ENCODE measurements at places on chromosomes 5 and 9. TPM values are rescaled to one million over a fixed set of nuclear protein-coding genes. Genes with fewer than 3 reads are reported as not detected.

The ZNF366 gene
- total RNA-seq: 2.1 TPM

The PLEKHG4B gene
- total RNA-seq: 0.12 TPM

The PCDHA1 gene
- total RNA-seq: not detected

The PCDHGC4 gene
- total RNA-seq: 0.21 TPM

The DMGDH gene
- 1.7 TPM for total RNA-seq

The OBP2B gene
- not detected for total RNA-seq

The CFAP157 gene
- total RNA-seq: not detected

The EIF4E1B gene
- total RNA-seq: not detected

- no peak for DNase-seq
- H3K27me3 ChIP-seq: no peaks in the 10 kb centered on the region
- H3K27ac ChIP-seq: no peak overlapping the region
- peaks cover 22% of the 10 kb centered on the region for H3K4me1 ChIP-seq
- H3K36me3 ChIP-seq: no peaks in the 10 kb centered on the region
- no peak overlapping the region for H3K4me3 ChIP-seq
Observed at GRCh38 chr9:136309101-136309801, 5.4 kb upstream of the CCDC187 start.

DNA sequence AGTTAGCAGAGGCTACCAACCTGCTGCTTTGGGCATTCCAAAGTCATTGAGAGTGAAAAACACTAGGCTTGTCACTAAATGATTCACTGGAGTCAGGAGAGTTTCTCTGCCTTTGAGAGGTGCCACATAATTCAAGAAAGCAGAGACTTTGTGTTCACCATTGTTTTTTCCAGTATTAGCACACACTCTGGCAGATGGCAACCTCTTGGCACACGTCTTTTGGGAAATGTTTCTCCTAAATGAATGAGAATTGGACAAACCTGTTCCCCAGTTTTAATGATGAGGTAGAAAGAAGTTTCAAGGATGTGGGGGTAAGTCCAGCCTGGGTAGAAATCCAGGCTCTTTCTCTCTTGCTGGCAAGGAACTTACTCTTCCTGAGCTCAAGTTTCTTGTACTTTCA lies 259.1 kb downstream of the GABRB2 start:
- no peak overlapping the region for H3K4me3 ChIP-seq
- H3K36me3 ChIP-seq: no peaks in the 10 kb centered on the region
- H3K27me3 ChIP-seq: no peaks in the 10 kb centered on the region
- no peak overlapping the region for H3K27ac ChIP-seq
- DNase-seq: no peak

- DNase-seq: no peak
- H3K4me3 ChIP-seq: no peak overlapping the region
- H3K4me1 ChIP-seq: no peaks in the 10 kb centered on the region
- H3K27ac ChIP-seq: no peak overlapping the region
- no peaks in the 10 kb centered on the region for H3K27me3 ChIP-seq
Observed at GRCh38 chr9:22919423-22919822, 472.8 kb downstream of the DMRTA1 start.

DNA sequence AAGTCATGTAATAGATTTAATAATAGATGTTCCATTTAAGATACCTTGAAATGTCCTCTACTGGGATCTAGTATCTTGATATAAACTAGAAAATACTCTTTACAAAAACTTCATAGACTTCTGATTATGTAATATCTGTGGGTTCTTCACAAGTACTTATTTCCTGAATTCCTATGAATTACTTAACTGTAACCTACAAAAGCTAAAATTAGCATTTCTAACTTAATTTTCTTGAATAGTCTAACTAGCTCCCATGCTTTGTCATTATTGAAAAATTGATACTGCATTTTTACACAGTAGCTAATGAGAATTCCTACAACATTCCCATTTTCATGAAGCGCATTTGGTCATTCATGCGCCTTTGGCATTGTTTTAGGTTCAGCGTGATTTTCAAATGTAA lies 1828.2 kb downstream of the MAT2B start:
- no peak overlapping the region for H3K4me3 ChIP-seq
- H3K27me3 ChIP-seq: no peaks in the 10 kb centered on the region
- no peaks in the 10 kb centered on the region for H3K36me3 ChIP-seq
- DNase-seq: no peak
- H3K4me1 ChIP-seq: no peaks in the 10 kb centered on the region
- H3K27ac ChIP-seq: no peak overlapping the region

- H3K4me1 ChIP-seq: no peaks in the 10 kb centered on the region
- H3K27me3 ChIP-seq: no peaks in the 10 kb centered on the region
- H3K36me3 ChIP-seq: no peaks in the 10 kb centered on the region
- no peak overlapping the region for H3K27ac ChIP-seq
- peak overlapping the region; percentile 9 for H3K4me3 ChIP-seq
Observed at GRCh38 chr9:123834889-123835562, 94.9 kb downstream of the DENND1A start.

DNA sequence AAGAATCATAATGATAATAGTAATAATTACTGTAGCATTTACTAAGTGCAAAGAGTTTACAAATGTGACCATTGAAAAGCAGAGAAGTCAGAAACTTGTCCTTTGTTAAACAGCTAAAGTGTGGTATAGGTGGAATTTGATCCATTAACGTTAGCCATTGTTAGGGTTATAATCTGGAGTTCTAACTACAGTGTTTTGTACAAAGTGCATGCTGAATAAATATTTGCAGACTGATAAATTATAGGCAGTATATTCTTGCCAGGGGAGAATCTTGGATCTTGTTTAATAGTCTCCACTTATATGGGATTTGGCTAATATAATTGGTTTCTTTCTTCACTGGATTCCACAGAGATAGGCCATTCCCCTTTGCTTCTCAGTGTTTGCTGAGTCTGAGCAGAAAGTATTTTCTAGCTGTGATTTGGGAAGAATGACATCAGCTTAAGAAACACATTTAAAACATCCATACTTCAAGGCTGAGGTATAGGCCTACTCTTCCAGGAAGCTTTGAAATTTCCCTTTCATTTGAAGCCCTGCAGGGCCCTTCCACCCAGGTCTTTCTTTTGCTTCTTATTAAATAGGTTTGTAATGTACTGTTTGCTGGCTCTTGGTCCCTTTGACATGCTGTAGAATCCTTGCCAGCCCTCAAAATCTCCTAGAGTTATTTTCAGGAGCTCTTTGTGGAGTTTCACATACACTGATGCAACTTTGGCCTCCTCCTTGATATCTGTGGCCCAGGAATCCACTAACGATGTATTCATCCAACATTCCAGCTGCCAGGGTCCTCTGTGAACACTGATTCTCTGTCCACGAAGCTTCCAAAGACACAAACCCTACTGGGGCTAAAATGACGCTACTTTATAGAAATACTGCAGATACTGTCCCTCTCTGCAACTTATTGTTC lies 51.4 kb downstream of the ATP10B start:
- no peak overlapping the region for H3K27ac ChIP-seq
- no peaks in the 10 kb centered on the region for H3K36me3 ChIP-seq
- H3K4me3 ChIP-seq: no peak overlapping the region
- no peak for DNase-seq
- H3K4me1 ChIP-seq: no peaks in the 10 kb centered on the region

- peaks cover 35% of the 10 kb centered on the region for H3K36me3 ChIP-seq
- H3K27ac ChIP-seq: peak overlapping the region; percentile 82
- DNase-seq: no peak
- H3K27me3 ChIP-seq: no peaks in the 10 kb centered on the region
- H3K4me1 ChIP-seq: peaks cover 44% of the 10 kb centered on the region
Observed at GRCh38 chr5:132388244-132389050, 18.9 kb downstream of the SLC22A5 start.

- H3K36me3 ChIP-seq: no peaks in the 10 kb centered on the region
- H3K4me3 ChIP-seq: no peak overlapping the region
- H3K27ac ChIP-seq: no peak overlapping the region
- H3K4me1 ChIP-seq: peaks cover 57% of the 10 kb centered on the region
Observed at GRCh38 chr5:138459311-138459933, 5.9 kb upstream of the EGR1 start.

DNA sequence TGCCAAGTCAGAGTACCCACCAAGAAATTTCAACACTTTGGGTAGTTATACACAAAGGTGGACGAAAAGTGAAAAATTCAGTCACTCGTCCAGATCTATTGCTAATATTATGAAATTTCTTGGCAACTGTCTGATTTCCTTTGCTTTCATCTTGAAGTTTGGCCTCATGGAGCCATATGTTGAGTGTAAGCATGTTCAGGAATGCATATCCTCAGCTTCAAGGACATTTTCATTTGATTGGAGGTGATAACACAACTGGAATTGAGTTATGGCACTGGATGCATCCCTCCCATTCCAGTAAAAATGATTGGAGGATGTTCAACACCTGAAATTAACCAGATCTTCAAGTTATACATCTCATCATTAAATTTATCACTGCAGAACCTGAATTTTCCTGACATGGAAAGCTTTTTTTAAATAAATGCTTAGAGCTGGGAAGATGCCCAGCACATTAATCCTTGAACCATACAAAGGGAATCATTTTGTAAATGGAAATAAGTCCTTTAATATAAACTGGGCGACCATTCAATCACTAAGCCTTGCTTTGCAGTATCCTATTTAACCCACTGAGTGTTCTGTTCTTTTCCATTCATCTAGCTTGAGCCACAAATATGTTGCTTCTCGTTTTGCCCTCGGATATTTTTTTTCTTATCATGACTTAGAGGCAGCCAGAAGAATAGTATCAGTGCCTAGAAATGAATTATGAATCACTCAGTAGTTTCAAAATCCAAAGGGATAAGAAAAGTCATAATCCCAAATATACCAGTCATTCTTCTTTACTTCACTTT lies 273.7 kb upstream of the PIK3R1 start:
- H3K4me3 ChIP-seq: no peak overlapping the region
- no peak overlapping the region for H3K27ac ChIP-seq
- H3K4me1 ChIP-seq: peaks cover 21% of the 10 kb centered on the region
- H3K27me3 ChIP-seq: no peaks in the 10 kb centered on the region

DNA sequence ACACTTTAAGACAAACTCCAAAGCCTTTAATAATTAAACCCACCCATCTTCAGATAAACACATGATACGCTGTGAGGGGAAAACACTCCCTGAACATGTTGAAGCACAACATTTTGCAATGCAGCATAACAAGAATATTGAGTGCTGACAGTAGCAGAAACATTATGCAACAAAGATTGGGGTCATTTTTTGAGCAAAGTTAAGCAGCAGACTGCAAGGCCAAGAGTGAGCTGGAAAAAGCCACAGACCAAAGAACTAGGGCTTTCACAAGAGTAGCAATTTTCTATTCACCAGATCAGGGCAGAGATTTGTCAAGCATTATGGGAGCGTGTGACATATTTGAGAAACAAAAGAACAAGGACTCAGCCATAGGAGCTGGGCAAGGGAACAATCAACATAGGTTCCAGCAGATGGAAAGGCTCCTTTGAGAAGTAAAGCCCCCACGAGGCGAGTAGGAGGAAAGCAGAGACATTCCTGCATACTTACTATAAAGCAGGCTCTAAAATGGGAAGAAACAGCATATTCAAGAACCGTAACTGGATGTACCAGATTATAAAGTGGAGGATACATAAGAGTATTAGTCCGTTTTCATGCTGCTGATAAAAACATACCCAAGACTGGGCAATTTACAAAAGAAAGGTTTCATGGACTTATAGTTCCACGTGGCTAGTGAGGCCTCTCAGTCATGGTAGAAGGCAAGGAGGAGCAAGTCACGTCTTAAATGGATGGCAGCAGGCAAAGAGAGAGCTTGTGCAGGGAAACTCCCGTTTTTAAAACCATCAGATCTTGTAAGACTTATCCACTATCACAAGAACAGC lies 4.8 kb upstream of the TTC23L start:
- peaks cover 23% of the 10 kb centered on the region for H3K4me1 ChIP-seq
- no peak overlapping the region for H3K4me3 ChIP-seq
- no peak for DNase-seq
- H3K27ac ChIP-seq: no peak overlapping the region

DNA sequence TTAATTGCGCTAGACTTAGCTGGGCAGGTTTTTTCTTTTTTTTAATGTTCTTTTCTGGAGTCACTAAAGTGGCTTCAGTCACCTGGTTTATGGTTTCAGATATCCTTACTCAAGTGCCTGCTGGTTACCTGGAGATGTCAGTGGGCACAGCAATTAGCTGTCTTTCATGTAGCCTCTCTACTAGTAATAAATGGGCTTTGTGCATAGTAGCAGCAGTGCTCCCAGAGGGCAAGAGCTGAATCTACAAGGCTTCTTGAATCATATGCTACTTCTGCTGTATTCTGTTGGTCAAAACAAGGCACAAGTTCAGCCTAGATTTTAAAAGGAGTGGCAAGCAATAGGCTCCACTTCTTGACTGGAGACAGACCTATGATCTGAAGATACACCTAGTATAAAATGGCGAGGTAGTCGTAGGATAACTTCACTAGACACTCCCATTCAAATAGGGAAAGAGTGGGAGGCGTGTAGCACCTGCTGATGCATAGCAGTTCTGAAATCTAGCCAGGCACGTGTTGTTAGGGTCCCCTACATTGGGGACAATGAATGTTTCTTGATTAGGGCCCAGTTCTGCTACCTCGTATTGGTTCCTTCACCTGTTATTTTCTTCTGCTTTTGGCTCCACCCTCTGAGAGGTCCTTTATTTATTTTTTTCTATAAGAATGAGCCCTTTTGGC lies 7.0 kb downstream of the SCAMP1 start:
- H3K4me3 ChIP-seq: no peak overlapping the region
- H3K36me3 ChIP-seq: no peaks in the 10 kb centered on the region
- H3K27me3 ChIP-seq: no peaks in the 10 kb centered on the region
- no peak overlapping the region for H3K27ac ChIP-seq
